NCI-H748 treated with DMSO at 0.1 percent for 48 hours (cell line): ENCODE measurements at places on chromosomes 13 and 19.

DNA sequence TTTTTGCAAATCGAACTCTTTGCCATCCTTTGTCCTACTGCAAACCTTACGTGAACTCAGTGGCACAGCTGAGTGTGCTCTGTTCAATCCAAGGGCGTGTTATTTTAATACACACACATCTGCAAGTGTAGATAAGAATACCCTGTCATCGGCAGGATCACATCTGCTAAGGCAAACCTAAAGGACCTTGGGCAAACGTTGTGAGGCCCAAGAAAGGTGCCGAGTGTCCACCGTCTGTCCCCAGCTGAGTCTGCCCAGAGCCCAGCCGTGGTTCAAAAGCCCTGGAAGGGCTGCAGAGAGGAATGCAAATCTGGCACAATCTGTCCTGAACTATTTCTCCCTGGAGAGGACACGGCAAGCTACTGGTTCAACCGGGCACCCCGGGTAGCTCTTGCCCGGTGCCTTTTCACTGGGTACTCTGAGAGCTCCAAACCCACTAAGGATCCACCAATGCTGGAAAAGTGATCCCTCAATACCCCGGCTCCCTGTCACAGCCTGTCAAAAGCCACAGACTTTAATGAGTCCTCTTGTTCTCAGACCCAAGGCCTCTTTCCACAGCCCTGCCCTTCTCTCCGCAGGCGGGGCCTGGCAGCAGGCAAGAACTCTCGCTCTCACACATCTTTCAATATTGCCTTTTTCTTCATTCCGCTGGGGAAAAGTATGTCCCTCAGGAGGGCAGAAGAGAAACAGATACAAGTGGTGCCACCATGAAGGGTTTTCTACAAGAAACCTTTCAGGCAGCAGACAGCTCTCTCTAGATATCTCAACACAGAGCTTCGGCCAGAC, 17.0 kb downstream of the SLC7A1 start:
- DNase-seq = no peak

GRCh38 chr13:102584434-102584833, 12.4 kb upstream of the TPP2 start:
- no peak for DNase-seq

GRCh38 chr13:71867131-71867814, at the start of gene DACH1:
Gene DACH1 (minus strand): TSS chr13:71867204.
- peak; percentile 91 for DNase-seq

DNA sequence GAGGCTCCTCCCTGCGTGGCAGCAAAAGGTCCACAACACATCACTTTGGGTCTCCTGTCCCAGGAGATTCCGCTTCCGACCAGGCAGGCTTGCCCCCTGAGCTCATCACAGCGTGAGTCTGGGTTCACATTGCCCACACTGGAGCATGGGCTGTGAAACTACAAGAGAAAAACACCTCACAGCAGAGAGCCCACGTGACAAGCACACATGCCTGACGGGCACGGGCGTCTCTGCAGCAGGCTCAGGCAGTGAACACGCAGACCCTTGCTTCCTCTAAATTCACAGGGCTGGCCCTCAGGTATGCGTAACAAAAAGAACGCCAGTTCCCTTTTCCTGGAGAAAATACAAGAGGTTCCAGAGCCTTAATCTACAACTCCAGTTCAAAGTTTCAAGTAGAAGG, 41.9 kb downstream of the RASA3 start:
- no peak for DNase-seq

- DNase-seq = peak; percentile 21
Measured at GRCh38 chr19:19145684-19146608, 7.7 kb upstream of the TMEM161A start.

GRCh38 chr13:98285317-98285716, 108.2 kb upstream of the RNF113B start:
- peak; percentile 96 for DNase-seq

DNA sequence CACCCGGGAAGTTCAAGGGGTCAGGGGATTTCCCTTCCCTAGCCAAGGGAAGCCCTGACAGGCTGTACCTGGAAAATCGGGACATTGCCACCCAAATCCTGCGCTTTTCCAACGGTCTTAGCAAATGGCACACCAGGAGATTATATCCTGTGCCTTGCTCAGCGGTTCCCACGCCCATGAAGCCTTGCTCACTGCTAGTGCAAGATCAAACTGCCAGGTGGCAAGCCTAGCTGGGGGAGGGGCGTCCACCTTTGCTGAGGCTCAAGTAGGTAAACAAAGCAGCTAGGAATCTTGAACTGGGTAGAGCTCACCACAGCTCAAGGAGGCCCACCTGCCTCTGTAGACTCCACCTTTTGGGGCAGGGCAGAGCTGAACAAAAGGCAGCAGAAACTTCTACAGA, 1794.5 kb downstream of the PCDH9 start:
- no peak for DNase-seq

DNA sequence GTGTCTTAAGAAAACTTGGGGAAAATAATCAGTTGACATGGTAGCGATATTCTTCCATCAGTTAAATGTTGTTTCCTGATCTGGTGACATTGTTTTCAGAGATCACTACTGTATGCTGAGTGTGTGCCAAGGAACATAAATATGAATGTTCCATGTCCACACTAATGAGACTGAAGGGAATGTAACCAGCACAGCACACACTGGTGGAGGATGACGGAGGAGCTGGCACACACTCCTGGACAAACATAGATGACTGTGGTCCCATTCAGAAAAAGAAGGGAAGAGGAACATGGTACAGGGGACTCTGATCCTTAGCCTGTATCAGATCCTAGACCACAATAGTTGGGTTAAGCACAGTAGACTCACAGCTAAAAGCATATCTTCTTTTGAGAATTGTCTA, 574.8 kb downstream of the MYO16 start:
- DNase-seq = no peak

DNA sequence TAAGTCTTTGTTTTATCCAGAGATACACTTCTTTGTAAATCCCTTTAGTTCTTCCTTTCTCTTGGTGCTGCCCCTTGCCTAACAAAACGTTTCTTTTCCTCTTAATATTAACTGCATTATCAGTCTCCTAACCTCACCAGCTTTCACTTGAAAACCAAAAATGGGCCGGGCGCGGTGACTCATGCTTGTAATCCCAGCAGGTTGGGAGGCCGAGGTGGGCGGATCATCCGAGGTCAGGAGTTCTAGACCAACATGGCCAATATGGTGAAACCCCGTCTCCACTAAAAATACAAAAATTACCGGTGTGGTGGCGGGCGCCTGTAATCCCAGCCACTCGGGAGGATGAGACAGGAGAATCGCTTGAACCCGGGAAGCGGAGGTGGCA, 329.8 kb upstream of the MIR17HG start:
- no peak for DNase-seq

DNA sequence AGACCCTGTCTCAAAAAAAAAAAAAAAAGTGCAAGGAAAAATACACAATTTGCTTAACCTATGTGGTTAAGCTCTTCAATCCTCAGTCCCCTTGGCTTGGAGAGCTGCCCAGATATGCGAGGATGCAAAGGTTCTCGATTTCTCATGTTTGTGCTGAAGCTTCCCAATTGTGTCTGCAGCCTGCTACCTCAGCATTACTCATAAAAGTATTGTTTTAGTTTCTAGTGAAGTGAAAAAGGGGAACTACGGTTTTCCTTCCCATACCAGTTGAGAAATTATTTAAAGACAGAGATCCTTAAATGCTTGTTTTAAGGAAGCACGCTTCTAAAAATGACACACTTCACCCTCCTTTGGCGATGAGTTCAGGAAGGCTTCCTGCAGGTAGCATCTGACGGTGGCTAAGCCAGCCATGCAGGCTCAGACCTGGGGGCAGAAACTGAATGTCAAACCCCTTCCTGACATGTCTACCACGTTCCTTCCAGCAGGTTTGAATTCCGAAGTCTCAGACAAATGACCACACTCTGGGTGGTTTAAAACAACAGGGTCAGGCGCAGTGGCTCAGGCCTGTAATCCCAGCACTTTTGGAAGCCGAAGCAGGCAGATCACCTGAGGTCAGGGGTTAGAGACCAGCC, 47.9 kb downstream of the RUBCNL start:
- no peak for DNase-seq

DNA sequence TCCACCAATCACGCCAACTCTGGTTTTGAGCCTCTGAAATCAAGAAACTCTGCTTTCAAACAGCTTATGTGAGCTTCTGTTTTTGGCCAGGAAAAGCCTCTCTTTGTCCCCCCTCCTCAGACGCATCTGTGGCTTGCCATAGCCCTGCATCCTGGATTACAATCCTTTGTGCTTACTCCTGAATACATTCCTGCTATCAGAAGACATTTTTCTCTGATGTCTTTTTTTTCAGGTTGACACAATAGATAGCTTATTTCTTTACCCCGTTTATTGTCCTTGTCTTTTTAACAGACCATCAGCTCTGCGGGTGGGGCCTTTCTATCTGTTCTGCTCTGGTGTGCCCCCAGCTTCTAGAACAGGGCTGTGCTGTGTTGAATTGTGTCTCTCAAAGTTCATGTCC, 11.0 kb downstream of the PNMA8B start:
- no peak for DNase-seq

- no peak for DNase-seq
Measured at GRCh38 chr13:38417727-38418126, 68.1 kb downstream of the UFM1 start.

GRCh38 chr19:38047049-38047438, 140.0 kb downstream of the SIPA1L3 start:
- no peak for DNase-seq

- no peak for DNase-seq
Measured at GRCh38 chr13:83895994-83896580, 13.8 kb upstream of the SLITRK1 start.

DNA sequence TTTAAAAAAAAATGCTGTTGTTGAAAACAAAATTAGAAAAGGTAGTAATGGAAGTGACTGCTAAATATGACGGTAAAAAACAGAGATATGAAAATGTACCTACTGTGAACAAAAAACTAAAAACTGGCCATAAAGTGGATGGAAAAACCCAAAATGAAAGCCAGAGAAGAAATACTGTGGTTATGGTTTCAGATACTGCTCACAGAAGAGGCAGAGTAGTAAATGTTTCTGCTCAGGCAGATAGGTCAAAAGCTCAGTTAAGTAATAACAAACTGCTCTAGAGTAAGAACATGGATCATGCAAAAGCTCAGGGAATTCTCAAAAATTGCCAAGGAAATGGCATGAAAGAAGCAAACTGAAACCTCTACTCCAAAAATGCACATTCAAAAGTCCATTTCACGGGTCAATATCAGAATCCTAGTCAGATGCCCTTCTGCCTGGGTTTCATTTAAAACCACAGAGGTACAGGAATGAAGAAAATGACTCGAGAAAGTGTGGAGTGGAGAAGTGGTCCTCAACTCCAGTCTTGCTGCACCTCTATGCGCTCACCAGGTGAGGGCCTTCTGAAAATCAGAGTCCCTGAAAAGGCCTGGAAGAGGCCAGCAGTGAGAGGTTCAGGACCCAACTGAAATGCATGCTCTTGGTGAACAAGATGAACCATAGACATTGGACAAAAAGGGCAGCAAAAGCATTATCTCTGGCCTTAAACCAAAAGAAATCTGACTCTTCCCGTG, 315.0 kb upstream of the SPRY2 start:
- no peak for DNase-seq

DNA sequence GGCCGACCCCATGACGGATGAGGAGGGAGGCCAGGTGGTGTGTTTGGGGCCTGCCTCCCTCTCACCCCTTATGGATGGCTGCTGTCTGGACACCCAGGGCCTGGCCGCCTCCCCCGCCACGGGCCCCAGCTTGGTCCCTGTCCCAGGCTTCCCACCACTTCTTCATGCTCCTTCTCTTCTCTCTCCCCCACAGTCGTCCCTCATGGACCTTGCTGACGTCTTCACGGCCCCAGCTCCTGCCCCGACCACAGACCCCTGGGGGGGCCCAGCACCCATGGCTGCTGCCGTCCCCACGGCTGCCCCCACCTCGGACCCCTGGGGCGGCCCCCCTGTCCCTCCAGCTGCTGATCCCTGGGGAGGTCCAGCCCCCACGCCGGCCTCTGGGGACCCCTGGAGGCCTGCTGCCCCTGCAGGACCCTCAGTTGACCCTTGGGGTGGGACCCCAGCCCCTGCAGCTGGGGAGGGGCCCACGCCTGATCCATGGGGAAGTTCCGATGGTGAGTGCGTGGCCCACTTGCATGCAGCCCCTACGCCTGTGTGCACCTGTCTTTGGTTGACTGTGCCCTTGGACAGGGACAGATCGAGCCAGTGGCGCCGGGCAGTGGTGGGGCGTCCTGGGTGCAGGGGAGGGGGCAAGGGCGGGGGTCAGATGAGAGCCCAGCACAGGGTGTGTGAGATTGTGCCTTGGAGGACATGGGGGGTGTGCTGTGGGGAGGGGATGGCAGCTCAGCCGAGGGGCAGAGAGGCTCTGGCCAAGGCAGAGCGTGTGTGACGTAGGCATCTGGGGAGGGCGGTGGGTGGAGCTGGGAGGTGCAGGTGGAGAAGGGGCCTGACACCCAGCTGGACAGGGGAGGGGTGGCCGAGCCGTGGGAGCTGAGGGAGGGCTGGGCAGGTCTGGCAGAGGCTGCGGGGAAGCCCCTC, 16.8 kb downstream of the EPN1 start:
- DNase-seq = no peak

- no peak for DNase-seq
Measured at GRCh38 chr13:103852036-103852435, 785.8 kb upstream of the SLC10A2 start.

- DNase-seq = no peak
Measured at GRCh38 chr13:85503797-85504196, 295.4 kb downstream of the SLITRK6 start.
